ENCODE measurements at places on chromosomes 2 and 18.

DNA sequence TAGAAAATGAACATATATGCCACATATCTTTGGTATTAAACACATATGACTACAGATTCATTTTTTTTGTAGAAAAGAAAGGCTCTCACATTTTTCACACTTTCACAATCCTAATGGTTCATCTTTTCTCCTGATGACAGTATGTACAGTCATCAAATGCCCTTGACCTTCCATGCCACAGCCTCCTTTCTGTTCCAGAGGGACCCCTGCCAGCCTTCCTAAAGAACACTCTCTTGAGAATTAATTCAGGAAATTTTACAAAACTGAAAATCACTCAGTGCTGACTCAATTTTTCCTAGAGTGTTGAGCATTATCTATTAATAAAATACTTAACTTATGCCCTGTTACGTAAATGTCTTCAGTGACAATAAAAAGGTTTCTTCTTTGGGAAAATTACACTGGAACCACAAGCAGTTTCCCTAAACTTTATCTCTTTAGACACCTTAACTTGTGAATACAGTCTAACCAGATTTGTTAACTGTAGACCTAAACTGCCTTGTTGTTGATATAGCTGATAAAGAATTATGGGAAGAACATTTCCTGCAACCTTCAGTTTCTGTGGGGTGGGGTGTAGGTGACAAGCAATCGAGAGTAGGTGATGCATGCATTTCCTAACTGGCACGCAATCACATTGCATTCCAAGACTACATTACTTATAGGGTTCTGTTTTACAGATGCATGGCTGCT, 15.3 kb upstream of the ACOXL start:
- no peaks in the 10 kb centered on the region for H3K4me1 ChIP-seq
- H3K27ac ChIP-seq = no peak overlapping the region
- H3K27me3 ChIP-seq = no peaks in the 10 kb centered on the region
- DNase-seq = no peak
- no peak overlapping the region for H3K4me3 ChIP-seq

DNA sequence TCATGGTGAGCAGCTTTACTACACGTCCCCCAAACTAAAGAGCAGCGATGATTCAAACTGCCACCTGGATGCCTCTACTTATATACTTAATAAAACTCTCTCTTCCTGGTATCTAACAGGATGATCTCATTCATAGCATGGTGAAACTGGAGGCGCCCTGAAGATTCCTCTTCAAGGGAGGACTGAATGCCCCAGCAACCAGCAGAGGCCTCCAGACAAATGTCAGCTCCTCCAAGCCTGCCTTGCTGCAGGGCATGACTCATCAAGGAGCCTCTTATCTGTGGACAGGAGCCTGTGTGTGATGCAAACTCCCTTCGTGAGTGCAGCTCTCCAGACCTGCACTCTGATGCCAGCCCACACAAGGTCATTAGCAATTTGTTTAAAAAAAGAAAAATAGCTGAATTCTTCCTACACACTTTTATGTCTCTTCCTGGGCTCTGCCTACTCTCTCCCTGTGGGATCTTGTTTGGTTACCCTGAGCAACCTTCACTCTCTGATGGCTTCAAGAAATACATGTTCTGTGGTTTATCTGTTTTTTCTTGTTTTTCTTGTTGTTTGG, 30.2 kb downstream of the LONRF2 start:
- H3K4me3 ChIP-seq = no peak overlapping the region
- DNase-seq = no peak
- no peaks in the 10 kb centered on the region for H3K27me3 ChIP-seq
- H3K27ac ChIP-seq = no peak overlapping the region

DNA sequence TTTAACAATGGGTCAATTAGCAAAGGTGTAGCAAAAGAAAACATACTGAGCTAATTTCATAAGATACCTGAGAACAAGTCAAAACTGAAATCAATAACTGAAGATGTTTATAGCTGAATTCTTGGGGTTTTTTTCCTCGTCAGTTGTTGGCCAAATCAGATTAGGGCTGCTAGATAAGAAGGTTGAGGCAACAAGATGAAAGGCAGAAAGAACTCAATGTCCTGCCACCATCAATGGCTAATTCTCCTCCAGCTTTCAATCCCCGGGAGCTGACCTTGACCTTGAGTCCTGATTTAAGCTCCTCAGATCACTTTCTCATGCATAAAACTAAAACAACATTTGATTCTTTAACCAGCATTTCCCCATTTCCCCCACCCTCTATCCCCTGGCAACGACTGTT, 61.8 kb downstream of the MREG start:
- H3K36me3 ChIP-seq = no peaks in the 10 kb centered on the region
- no peaks in the 10 kb centered on the region for H3K27me3 ChIP-seq
- DNase-seq = no peak
- H3K4me3 ChIP-seq = no peak overlapping the region
- H3K4me1 ChIP-seq = no peaks in the 10 kb centered on the region

GRCh38 chr2:159963700-159964099, 98.7 kb downstream of the PLA2R1 start:
- H3K36me3 ChIP-seq = no peaks in the 10 kb centered on the region
- H3K4me3 ChIP-seq = no peak overlapping the region
- H3K27ac ChIP-seq = no peak overlapping the region
- H3K4me1 ChIP-seq = no peaks in the 10 kb centered on the region

GRCh38 chr2:200305797-200306195, 697 bp upstream of the SPATS2L start:
- DNase-seq = peak; percentile 53
- H3K4me3 ChIP-seq = peak overlapping the region; percentile 65
- H3K36me3 ChIP-seq = no peaks in the 10 kb centered on the region
- peak overlapping the region; percentile 98 for H3K27ac ChIP-seq
- no peaks in the 10 kb centered on the region for H3K4me1 ChIP-seq

DNA sequence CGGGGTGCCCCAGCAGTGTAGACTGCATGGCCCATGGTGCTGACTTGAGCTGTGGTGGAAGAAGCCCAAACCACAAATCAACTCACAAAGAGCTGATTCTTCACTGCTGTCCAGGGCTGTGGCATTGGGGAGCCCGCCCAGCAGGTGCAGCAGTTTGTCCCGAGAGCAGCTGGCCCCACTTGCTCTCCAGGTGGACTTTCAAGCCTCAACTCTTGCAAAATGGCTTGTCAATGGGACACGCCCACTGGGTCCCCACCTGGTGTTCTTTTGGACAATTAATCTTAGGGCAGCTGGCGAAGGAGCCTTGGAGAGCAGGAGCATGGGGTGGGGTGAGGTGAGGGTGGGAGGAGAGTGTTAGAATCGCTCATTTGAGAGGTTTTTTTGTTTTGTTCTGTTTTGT, 117.9 kb downstream of the MYCN start:
- no peak for DNase-seq
- H3K27me3 ChIP-seq = no peaks in the 10 kb centered on the region
- peaks cover 5% of the 10 kb centered on the region for H3K4me1 ChIP-seq
- H3K27ac ChIP-seq = no peak overlapping the region
- no peaks in the 10 kb centered on the region for H3K36me3 ChIP-seq

- H3K27me3 ChIP-seq = no peaks in the 10 kb centered on the region
- no peaks in the 10 kb centered on the region for H3K36me3 ChIP-seq
- no peaks in the 10 kb centered on the region for H3K4me1 ChIP-seq
- H3K4me3 ChIP-seq = no peak overlapping the region
- DNase-seq = peak; percentile 4
Measured at GRCh38 chr2:239833269-239834109, 191.7 kb downstream of the NDUFA10 start.

DNA sequence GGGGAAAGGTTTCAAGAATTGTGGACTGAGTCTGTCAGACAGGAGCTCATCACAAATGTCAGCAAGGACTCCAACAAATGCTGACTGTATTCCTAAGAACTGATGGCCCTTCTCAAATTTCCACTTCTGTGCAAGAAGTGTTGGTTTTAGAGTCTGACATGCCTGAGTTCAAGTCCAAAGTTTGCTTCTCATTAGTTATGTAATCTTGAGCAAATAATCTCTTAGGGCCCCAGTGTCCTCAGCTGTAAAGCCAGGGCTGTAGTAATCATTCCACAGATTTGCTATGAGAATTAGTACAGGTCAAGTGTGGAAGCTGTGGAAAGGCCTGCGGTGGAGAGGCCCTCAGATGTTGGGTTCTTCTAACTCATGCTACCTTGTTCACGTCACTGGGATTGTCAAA, 23.9 kb downstream of the MEP1B start:
- peak overlapping the region; percentile 21 for H3K27ac ChIP-seq
- DNase-seq = no peak
- H3K4me1 ChIP-seq = no peaks in the 10 kb centered on the region
- H3K27me3 ChIP-seq = no peaks in the 10 kb centered on the region

GRCh38 chr18:9751371-9752031, 43.4 kb downstream of the RAB31 start:
- H3K4me1 ChIP-seq = no peaks in the 10 kb centered on the region
- H3K36me3 ChIP-seq = no peaks in the 10 kb centered on the region
- H3K4me3 ChIP-seq = no peak overlapping the region
- DNase-seq = no peak

- no peak overlapping the region for H3K27ac ChIP-seq
- H3K27me3 ChIP-seq = no peaks in the 10 kb centered on the region
- H3K4me3 ChIP-seq = no peak overlapping the region
- H3K4me1 ChIP-seq = no peaks in the 10 kb centered on the region
- no peak for DNase-seq
Measured at GRCh38 chr2:71517851-71518250, 64.5 kb downstream of the DYSF start.

GRCh38 chr2:74985978-74986609, 27.7 kb downstream of the POLE4 start:
- no peaks in the 10 kb centered on the region for H3K36me3 ChIP-seq
- no peak for DNase-seq
- H3K27ac ChIP-seq = no peak overlapping the region
- H3K4me3 ChIP-seq = no peak overlapping the region

DNA sequence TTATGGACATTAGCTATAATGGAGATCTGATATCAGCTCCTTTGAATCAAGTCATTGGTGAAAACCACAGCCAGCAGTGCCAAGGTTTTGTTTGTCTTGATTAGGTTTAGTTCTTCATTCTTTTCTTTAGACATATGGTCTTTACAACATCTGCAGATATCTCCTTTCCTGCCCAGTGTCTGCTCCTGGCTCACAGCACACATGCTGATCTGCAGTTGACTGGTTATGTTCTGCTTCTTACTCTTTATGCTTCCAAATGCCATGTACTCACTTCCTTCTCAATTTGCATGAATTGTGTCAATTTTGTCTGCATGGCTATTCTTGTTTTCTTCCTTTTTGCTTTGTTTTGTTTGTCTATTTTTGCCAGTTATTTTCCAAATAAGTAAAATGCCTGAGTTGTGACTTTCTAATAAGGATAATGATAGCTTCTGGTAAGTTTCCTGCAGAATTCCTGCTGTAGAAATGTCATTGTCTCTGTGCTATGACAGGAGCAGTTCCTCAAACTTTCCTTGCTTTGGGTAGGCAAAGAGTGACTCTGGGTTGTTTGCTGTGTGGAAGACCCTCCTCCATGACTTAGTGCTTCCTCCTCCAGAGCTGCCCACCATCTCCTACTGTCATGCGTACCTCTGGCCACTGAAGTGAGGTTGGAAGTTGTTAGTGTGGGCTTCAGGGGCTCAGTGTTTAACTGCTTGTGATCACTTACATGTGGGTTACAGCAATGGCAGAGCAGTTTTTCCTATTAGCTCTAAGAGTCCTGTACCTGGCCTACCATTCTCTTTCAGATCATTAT, 8.2 kb downstream of the ARHGAP25 start:
- no peak overlapping the region for H3K4me3 ChIP-seq
- peak; percentile 69 for DNase-seq
- H3K36me3 ChIP-seq = no peaks in the 10 kb centered on the region
- H3K4me1 ChIP-seq = peaks cover 13% of the 10 kb centered on the region

DNA sequence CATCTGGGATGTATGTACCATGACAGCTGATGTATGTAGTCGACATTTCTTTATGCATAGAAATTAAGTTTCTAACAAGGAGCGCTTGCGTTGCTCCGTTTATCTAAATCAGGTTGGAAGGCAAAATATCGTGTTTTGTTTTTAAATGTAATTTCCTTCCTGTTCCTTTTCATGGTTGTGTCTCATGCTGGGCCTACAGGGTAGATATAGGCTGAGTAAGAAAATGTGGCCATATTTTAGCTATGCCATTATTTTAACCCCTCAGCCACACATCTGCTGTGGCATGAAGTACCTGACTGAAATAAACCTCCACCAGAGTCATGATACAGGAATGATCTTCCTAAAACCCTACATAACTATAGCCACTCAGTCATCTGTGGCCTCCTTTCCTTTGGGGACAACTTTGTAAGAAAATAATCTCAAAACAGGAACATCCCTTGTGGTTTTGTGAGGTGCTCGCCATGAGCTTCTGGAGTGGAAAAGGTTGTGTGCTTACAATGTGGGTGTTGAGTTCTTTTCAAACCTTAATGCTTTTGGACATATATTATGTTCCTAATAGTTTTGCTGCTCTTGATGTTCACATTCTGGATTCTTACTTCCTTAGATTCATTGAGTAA, 214.3 kb downstream of the FAM210A start:
- no peak for DNase-seq
- H3K4me1 ChIP-seq = no peaks in the 10 kb centered on the region
- H3K4me3 ChIP-seq = no peak overlapping the region

DNA sequence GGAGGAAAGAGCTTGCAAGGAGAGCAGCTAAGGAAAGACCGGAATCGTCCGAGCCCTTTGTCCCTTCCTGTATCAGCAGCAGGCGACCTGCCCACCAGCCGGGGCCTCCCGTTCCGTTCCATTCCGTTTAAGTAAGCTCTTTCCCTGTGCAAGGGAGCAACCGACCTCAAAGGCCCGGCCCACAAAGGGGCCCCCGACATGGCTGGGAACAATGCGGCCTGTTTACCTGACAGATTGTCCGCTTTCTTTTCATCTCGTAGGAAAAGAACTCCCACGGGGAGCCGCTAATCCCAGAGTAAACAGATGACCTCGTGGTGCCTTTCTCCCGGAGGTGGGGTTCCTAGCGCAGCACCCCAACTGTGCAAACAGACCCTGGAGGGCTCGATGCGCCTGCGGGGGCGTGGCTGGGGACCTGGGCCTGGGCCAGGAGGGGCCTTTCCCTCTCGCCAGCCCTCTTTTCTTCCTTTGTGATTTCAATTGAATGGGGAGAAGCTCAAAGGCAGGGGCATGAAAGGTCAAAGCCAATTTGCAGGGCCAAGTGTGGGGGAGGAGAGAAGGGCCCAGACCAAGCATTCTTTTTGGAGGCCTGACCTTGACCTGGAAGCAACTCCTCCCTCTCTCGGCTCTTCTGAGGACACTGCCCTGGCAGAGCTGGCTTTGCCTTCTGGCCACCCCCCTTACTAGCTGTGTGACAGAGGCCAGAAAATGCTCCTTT, 120.2 kb downstream of the INHBB start:
- no peaks in the 10 kb centered on the region for H3K27me3 ChIP-seq
- no peaks in the 10 kb centered on the region for H3K36me3 ChIP-seq
- peak; percentile 44 for DNase-seq
- no peak overlapping the region for H3K4me3 ChIP-seq
- no peak overlapping the region for H3K27ac ChIP-seq

DNA sequence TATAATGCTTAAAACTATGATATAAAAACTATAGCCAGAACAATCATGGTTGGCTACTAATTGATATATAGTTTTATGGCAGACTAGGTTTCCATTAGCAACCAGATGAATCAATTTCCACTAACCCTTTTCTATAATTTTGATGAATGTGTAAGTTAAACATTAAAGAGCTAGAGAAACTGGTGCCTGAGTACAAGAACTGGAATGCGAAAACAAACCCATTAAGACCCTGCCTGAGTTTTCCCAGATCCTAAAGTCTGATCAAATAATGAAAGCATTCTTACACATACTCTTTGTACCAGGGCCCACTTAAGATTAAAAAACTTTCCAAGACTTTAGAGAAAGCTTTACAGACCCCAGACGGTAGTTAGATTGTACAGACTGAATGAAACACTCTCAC, 21.3 kb downstream of the MRPL19 start:
- H3K4me3 ChIP-seq = no peak overlapping the region
- no peak overlapping the region for H3K27ac ChIP-seq
- DNase-seq = no peak

GRCh38 chr2:16044946-16045456, 104.7 kb downstream of the MYCN start:
- no peak for DNase-seq
- no peaks in the 10 kb centered on the region for H3K27me3 ChIP-seq
- no peak overlapping the region for H3K27ac ChIP-seq
- H3K4me1 ChIP-seq = no peaks in the 10 kb centered on the region
